Thoracic aorta (tissue), 2 donors: ENCODE measurements at places on chromosomes 7 and 10. TPM values are rescaled to one million over a fixed set of nuclear protein-coding genes. Genes with fewer than 3 reads are reported as not detected.

- DNase-seq: no peak
Measured at GRCh38 chr7:149005427-149006344, 22.6 kb downstream of the PDIA4 start.

GRCh38 chr10:44369854-44370253 lies 15.0 kb downstream of the CXCL12 start:
- DNase-seq: no peak

DNA sequence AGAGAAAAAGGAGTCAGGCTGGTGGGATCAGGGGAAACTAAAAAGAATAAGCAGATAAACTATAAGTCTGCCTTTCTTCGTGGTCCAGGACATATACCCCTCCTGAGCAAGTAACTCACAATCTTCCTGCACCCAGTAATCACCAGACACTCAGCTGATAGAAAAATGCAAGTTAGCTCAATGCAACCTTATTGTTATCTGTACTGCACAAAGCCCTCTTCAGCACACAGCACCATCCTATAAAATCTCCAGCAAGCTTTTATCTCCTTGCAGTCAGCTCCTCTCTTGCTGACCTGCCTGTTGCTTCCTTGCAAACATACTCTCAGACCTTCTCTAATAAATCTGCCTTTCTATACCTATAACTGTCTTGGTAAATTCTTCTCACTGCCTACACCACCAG lies 6.7 kb downstream of the SLC37A3 start:
- DNase-seq: no peak

GRCh38 chr10:19634163-19634562 lies 182.1 kb upstream of the PLXDC2 start:
- DNase-seq: no peak

- no peak for DNase-seq
Measured at GRCh38 chr10:106559442-106559841, 605.1 kb downstream of the SORCS1 start.

EGR2 gene
- 3.3 TPM for total RNA-seq

ZNF488 gene
- not detected for total RNA-seq
